Thymus (tissue), 14 donors: ENCODE measurements at places on chromosomes 2 and 18.

DNA sequence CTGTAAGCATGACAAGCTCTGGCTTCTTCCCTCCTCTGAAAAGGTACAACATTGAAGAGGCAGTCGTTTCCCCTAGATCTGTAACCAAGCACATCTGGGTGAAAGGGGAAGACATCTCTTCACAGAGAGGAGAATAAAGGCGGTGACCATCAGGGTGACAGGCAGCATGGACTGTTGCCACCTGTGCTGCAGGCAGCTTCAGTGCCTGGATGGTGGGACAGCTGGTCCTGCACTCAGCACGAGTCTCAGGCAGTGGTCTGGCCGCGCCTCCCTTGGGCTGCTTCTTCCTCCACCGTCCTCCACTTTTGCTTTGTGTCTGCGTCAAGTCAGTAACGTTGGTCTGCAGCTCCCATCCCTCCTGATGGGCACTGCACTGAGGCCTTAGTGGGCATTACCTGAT, 264.4 kb downstream of the NEDD4L start:
- no peaks in the 10 kb centered on the region for H3K27me3 ChIP-seq
- H3K27ac ChIP-seq: no peak overlapping the region
- H3K4me3 ChIP-seq: no peak overlapping the region
- no peak for DNase-seq

GRCh38 chr2:173149491-173149890, 73.8 kb downstream of the MAP3K20 start:
- no peak for DNase-seq
- H3K36me3 ChIP-seq: no peaks in the 10 kb centered on the region
- H3K27me3 ChIP-seq: no peaks in the 10 kb centered on the region
- no peaks in the 10 kb centered on the region for H3K4me1 ChIP-seq
- H3K4me3 ChIP-seq: no peak overlapping the region
- H3K27ac ChIP-seq: no peak overlapping the region

DNA sequence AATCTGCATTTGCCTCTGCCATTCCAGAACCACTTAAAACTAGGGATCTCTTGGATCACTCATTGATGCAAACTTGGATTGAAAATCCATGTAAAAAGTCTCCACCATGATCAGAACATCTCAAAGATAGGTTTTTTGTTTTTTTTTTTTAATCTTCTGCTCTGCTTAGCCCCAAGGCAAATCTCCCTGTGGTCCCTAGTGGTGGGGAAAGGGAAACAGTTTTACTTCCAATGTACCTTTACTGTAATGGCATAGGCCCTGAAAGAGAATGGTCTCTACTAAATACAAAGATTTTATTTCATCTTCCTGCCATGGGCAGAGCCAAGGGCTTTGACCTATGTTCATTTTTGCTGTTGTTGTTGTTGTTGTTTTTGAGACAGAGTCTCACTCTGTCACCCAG, 78.4 kb downstream of the KANSL1L start:
- H3K27me3 ChIP-seq: no peaks in the 10 kb centered on the region
- no peaks in the 10 kb centered on the region for H3K4me1 ChIP-seq
- H3K27ac ChIP-seq: no peak overlapping the region
- no peak for DNase-seq
- no peak overlapping the region for H3K4me3 ChIP-seq

- H3K27me3 ChIP-seq: no peaks in the 10 kb centered on the region
- no peaks in the 10 kb centered on the region for H3K36me3 ChIP-seq
- H3K4me1 ChIP-seq: no peaks in the 10 kb centered on the region
- no peak overlapping the region for H3K4me3 ChIP-seq
- H3K27ac ChIP-seq: no peak overlapping the region
Observed at GRCh38 chr2:142710336-142710735, 167.1 kb upstream of the KYNU start.

DNA sequence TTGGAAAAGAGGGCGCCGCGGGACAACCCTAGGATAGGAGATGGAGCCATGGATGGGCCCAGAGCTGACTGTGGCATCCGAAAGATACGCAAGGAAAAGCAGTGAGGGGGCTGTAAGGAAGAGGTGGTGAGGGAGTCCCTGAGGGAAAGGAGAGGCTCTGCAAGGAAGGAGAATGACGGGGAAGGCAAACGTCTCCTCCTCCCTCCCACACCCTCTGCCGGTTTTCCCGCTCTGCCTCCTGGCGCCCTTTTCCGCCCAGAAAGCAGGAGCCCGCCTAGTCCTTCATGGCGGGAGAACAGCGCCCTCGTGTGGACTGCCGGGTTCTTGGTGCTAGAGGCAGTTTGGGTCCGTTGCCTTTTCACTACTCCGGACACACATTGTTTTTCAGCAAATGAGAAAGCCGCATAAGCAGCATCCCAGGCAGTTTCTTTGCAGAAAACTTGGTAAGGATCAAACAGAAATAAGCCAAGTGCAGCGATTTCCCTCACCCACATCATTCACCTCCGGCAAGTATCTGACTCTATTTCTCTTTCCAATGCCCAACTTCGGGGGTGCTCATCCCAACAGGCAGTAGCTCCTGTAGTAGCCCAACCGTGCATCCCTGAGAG, 200.4 kb downstream of the INO80D start:
- no peaks in the 10 kb centered on the region for H3K36me3 ChIP-seq
- no peak overlapping the region for H3K4me3 ChIP-seq
- no peaks in the 10 kb centered on the region for H3K4me1 ChIP-seq
- peak; percentile 47 for DNase-seq
- H3K27ac ChIP-seq: no peak overlapping the region
